ENCODE measurements at places on chromosomes 16 and 17.

DNA sequence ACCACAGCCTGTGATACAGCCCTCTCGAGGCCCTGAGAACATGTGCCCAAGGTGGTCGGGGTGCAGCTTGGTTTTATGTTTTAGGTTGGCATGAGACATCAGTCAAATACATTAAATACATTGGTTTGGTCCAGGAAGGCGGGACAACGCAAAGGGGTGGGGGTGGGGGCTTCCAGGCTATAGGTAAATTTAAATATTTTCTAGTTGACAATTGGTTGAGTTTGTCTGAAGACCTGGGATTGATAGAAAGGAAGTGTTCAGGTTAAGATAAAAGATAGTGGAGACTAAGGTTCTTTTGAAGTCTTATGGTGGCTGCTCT is 1.2 kb upstream of the ZKSCAN2 start:
- no peak for DNase-seq

DNA sequence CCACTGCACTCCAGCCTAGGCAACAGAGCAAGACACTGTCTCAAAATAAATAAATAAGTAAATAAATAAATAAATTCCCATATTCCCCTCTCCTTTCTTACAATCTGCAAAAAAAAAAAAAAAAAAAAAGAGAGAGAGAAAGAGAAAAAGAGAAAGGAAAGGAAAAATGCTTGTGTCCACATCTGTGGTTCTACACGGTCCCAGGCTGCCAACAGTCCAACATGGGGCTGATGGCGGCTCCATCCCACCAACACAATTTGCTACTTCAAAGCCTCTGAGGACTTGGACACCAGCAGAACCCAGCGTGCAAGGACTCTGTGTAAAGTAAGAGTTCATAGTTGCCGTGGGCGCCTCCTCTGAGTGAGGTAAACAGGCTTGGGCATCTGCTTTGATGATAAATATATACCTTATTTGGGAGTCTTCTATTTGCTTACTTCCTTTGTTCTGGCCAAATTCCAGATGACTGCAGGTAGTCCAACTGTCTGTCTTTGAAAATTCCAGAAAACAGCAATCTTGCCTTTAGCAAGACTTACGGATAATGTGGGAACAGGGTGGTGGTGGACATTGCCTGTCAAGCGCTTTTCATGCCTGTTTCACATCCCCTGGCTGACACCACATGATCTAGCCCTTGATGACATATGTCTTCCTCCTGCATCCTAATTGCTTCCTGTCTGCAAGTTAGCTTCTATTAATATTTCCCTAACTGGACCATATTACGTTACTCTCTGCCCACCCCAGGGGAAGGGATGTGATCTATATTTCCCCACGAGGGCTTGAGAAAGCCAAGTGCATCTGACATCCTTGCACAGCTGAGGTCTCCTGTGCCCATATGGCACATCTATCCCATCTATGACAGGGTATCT is 10.1 kb downstream of the LITAF start:
- DNase-seq = no peak

DNA sequence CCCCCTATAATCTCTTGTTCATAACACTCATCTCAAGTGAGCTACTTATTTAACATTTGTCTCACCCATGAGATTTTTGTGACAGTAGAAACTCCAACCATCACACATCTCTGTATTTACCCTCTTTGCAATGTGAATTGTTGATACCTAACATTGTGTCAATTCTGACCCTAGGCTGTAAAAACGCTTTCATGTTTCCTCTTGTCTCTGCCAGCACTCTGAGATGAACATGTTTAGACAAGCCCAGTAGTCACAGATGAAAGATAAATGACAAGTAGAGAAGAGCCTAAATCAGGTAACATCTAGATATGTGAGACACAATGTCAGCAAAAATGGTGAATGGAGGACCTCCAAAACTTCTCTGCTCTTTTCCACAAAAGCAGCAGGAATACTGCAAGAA is 1254.5 kb upstream of the GOT2 start:
- peak; percentile 11 for DNase-seq

GRCh38 chr17:10025224-10025623 is 120.2 kb upstream of the RCVRN start:
- DNase-seq = no peak

- no peak for DNase-seq
These were observed 343.0 kb upstream of the ZFHX3 start for GRCh38 chr16:73390936-73391335.

DNA sequence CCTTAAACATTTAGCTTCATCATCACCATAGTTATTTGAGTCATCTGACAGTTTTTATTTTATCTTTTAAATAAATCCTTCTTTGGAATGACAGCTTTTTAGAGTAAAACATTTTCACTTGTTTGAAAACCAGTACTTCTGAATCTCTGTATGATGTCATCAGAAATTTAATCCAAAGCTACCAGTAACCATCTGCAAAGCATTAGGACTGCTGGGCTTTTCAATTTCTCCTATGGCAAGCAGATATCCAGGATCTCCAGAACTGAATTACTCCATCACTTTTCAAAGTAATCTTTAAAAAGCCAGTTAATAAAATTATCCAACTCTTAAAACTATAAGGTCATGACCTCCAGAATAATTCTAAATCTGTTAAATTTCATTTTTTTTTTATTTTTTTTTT is 51.5 kb downstream of the CHCT1 start:
- no peak for DNase-seq

GRCh38 chr16:57146735-57147134 is 39.1 kb downstream of the PSME3IP1 start:
- peak; percentile 46 for DNase-seq

- no peak for DNase-seq
These were observed 67.6 kb downstream of the CDH13 start for GRCh38 chr16:82694239-82694874.

DNA sequence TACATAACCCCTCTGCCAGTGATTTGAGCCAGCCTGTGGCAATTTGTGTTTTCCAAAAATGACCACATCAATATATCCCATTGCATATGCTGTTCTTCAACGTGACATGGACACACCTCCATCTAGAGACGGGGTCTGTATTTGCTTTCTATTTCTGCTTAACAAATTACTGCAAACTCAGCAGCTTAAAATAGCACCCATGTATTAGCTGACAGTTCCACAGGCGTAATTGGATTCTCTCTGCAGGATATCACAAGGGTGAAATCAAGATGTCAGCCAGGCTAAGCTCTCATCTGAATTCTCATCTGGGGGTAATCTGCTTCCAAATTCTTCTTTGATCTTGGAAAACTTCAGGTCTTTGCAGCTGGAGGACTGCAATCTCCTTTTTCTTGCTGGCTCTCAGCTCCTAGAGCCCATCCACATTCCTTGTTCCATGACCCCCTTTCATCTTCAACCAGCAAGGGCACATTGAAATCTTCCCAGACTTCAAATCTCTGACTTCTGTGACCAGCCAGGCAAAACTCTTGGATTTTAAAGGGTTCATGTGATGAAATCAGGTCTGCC is 8.2 kb downstream of the KRT9 start:
- DNase-seq = no peak

DNA sequence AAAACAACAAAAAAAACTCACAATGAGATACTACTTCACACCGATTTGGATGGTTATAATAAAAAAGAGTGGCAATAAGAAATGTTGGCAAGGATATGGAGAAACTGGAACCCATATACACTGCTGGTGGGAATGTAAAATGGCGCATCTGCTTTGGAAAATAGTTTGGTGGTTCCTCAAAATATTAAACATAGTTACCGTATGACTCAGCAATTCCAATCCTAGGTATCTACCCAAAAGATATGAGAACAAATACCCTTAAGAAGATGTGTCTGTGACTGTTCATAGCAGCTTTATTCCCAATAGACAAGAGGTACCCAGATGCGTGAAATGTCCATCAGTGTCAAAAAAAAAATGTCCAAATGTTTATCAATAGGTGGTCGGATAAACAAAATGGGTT is 7.2 kb downstream of the CPPED1 start:
- DNase-seq = no peak

DNA sequence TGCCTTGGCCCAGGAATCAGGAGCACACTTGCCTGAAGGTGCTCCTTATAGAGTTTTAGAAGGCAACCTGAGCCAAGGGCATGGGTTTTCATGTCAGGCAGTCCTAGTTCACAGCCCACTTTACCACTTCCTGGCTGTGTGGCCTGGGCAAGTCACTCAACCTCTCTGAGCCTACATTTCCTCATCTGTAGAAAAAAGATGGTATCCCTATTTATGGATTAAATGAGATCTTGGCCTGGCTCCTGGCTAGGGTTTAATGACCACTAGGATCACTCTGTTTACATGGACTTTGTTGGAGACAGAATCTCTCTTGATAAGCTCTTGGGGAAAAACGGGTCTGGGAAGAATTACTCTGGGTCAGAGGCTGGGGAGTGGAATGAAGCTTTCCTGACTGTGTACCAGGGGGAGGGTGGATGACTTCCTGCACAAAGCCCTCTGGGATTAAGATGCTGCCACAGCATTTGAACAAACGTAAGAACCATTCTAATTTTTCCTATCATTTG is 2.3 kb downstream of the MT2A start:
- no peak for DNase-seq

DNA sequence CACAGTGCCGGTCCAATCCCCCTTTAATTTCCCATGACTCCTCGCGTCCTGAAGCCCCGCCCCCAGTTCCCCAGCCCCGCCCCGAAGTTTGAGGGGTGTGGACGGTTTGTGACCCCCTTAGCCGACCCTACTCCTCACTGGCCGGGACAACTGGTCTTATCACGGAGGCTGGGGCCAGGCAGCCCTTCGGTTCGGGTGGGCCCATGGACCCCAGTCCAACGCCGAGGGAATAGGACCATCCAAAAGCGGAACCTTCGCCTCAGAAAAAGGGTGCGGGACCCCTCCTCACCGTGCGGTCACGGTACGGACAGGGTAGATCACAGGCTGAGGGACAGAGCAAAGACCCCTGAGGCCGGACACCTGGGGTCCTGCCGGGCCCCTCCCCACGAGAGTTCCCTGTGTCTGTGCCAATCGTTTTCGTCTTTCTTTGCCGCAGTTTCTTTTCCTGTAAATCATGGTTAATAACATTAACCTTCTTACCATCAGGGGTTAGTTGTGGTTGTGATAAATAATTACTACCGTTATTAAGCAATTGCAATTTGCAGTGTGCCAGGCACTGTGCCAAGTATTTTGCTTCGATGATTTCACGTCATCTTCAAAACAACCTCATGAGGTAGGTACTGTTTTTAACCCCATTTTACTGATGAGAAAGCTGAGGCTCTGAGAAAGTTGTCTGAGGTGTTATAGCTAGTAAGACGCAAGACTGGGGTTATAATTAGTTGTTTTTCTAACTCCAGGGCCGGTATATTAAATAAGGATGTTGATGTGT is 543 bp downstream of the TMUB2 start:
- no peak for DNase-seq

- DNase-seq = no peak
These were observed 42.3 kb upstream of the CDYL2 start for GRCh38 chr16:80846680-80847079.

GRCh38 chr16:65494609-65495008 is 372.7 kb upstream of the CDH11 start:
- no peak for DNase-seq

DNA sequence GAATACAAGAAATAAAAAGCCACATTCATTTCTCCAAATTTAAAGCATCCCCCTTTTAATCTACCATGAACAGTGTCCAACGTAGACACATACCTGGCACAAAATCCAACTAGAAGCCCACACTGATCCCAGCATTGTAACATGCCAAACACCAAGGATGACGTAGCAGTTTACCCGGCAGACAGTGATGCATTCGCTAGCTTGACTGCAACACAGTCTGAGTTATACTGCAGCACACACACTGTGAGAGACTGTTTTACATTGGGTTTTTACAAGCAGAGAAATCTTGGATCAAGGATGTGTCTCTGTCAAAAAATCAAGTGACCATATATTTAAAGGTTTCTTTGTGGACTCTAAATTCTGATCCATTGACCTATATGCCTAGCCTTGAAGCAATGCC is 74.5 kb upstream of the C17orf78 start:
- DNase-seq = no peak

- no peak for DNase-seq
These were observed 33.1 kb downstream of the ZNF469 start for GRCh38 chr16:88415713-88416323.

- DNase-seq = no peak
These were observed 936.9 kb upstream of the EEF2KMT start for GRCh38 chr16:6034511-6034910.

DNA sequence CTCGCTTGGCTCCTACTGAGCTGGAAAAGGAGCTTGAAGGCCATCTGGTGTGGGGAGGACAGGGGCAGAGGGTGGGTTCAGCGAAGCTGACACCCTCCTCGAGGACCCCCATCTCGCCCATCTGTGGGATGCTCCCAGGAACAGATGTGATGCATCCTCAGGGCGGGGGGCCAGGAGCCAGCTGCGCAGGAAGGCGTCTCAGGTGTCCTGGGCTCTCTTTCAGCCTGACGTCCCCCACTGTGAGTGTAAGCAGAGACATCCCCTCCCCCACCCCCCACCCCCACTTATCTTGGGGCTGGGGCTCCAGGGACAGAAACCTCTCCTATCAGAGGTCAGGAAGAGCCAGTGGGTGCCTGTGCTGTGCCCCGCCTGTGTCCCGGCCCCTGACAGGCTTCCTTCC is 16.2 kb downstream of the KIF19 start:
- DNase-seq = no peak

DNA sequence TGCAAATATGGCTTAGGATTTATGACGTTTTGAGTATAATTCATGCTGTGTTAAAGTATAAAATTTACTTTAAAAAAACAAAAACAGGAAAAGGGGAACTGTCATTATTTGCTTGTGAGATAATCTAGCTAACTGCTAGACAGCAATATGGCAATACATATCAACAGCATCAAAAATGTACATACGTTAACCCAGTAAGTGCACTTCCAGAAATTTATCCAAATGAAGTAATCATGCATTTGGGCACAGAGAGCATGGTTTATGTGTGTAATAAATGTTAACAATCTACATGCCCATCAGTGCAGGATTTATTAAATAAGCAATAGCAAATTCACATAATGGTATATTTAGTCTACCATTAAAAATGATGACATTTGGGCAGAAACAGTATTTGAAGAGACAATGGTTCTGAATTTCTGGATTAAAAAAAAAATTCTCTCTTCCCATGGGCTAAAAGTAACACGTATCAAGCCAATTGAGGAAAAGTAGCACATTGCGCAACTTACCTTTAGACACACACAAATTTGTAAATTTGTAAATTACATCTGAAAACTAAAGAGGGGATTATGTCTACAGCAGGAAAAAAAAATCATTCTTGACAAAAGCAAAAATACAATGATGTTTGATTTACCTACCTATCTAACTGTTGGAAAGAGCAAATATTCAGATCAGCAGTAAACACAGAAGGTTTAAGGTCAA is 80.2 kb downstream of the CACNG1 start:
- DNase-seq = no peak

DNA sequence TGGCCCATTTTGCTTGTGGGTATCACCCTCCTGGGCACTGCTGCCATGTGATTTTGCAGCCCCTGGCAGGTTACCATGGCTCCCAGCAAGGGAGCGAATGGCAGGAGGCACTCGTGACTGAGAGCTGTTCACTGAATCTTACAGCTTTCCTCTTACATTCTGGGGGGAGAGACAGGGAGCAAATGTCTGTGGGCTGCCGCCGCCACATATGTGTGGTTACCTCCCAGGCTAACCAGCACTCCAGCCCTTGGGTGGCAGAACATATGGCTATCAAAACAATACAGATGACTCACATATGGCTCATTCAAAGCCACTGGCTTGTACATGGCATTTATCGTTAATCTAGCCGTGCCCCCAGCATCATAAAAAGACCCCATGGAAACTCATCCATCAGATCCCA is 19.8 kb downstream of the GTF3C1 start:
- DNase-seq = no peak

- peak; percentile 58 for DNase-seq
These were observed 72.8 kb upstream of the ATF7IP2 start for GRCh38 chr16:10312784-10313724.
